SK-N-DZ (cell line): ENCODE measurements at places on chromosomes 6 and 20.

DNA sequence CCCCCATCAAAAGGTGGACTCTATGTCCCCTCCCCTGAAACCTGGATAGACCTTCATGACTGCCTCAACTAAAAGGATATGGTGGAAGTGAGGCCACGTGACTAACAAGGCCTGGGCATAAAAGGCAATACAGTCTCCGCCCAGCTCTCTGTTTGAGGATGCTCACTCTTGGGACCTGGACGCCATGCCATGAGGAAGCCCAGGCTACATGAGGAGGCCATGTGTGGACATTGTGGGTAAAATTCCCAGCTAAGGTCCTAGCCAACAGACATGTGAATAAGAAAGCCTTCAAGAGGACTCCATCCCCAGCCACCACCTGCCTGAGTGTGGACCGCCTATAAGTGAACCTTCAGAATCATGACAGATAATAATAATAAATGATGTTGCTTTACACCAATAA, 7.2 kb upstream of the ZNF334 start:
- DNase-seq, result no peak

DNA sequence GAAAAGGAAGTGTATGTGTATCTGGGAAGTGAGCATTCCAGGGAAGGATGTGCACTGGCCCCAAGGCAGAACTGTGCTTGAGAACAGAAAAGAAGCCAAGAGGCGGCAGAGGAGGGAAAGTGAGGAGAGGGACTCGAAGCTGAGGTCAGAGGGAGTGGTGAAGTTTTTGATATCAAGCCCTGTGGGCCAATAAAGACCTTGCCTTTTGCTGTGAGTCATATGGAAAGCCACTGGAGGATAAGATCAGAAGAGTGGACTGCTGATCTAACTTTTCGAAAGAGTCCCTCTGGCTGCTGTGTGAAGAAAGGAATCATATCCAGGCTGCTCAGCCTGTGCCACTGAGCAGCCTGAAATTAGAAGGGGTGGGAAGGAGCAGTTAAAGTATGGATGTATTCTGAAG, 99.4 kb downstream of the EYA4 start:
- DNase-seq, result no peak

- DNase-seq, result no peak
These were observed 89.0 kb downstream of the IPCEF1 start for GRCh38 chr6:154267508-154268106.

DNA sequence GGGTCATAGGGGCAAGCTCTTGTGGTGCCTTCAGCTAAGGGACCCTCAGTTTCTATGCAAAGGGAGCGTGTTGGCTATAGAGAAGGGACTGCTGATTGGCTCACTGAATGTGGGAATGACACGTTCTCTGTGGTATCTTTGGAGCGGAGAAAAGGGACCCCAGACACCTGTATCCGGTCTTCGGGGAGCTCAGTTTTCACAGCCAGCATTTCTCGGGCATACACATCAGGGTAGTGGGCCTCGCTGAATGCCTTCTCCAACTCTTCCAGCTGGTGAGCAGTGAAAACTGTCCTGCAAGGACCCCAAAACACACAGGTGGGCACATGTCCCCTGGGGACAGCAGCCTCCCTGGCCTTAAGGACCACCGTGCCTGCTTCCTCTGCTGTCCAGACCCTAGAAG, 3.3 kb downstream of the VSX1 start:
- no peak for DNase-seq

DNA sequence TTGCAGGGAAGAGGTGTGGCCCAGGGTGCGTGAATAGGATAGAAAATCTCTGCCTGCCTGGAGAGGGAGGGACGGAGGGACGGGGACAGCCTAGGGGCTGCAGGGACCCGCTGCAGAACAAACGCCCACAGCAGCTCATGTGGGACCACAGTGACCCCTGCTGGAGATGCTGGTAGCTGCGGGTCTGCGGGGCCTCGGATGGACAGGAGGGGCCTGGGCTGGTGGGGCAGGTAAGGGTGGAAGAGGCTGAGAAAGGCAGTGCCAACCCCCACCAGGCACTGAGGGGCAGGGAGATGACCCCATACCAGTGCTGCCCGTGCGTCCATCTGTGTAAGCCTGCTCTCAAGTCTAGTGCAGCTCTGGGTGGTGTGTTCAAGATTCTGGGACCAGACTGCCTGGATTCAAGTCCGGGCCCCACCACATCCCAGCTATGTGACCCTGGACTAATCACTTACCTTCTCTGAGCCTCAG, 39.4 kb downstream of the KIAA1755 start:
- peak; percentile 81 for DNase-seq

- DNase-seq, result no peak
These were observed 25.0 kb upstream of the C6orf62 start for GRCh38 chr6:24743944-24744335.

DNA sequence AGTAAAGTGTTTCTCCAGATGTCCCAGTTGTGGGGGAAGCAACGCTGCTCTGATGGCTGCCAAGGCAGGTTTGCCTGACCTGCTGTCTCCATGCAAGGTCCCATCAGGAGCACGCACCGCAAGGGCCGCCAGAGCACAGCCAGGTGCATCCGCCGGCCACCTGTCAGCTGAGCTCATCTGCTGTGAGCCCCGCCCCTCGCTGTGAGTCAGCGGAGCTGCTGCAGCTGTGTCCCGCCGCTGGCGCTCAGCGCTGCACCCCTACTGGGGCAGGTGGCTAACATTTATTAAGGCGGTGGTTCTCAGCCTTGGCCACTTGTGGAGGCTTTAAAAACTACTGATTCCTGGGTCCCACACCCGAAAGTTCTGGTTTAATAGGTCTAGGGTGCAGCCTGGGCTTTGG, 225.7 kb downstream of the UST start:
- no peak for DNase-seq

GRCh38 chr6:93394471-93394870, 24.9 kb downstream of the EPHA7 start:
- DNase-seq, result peak; percentile 54

DNA sequence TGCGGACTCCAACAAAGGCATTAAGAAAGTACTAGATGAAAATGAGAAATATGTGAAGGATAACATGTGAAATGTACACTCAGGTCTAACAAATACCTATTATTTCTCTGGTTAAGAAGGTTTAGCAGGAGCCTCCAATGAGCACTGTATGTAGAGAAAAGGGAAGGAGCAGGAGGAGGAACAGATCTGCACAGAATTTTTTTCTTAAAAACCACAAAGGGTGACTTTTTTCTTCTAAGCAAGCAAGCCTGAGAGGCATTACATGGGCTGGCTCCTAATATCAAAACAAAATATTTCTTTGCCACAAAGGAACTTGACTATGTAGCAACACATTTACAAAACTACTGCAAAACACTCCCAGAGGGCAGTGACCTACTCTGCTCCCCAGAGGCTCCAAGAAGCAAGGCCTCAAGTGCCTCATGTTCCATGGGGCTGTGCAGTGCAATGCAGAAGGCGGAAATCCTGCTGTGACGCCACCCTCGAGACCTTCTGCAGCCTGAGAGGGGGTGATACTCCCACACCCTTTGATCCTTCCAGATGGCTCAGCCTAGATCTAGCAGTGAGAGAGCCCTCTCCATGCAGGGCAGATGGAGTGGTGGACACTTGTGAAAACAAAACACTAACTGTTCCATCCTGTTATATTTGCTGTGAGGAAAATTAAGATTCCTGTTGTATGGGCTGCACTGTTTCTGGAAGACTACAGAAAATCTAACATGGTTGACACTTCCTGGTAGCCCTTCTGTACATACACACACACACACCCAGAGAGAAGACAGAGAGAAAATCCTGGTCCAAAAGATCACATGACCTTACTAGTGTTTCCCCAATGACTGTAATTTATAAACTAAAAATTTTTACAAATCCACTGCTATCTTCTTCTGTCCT, 36.0 kb upstream of the SMIM29 start:
- no peak for DNase-seq

GRCh38 chr20:33753143-33753542, 21.3 kb downstream of the ZNF341 start:
- no peak for DNase-seq
